ENCODE measurements at places on chromosomes 7 and 10.

GRCh38 chr7:112866424-112866823 is 76.2 kb upstream of the TMEM168 start:
- DNase-seq, result no peak

GRCh38 chr10:12434277-12434676 is 84.9 kb downstream of the CAMK1D start:
- DNase-seq, result no peak

GRCh38 chr7:8260871-8261694 is 884 bp downstream of the ICA1 start:
- no peak for DNase-seq

DNA sequence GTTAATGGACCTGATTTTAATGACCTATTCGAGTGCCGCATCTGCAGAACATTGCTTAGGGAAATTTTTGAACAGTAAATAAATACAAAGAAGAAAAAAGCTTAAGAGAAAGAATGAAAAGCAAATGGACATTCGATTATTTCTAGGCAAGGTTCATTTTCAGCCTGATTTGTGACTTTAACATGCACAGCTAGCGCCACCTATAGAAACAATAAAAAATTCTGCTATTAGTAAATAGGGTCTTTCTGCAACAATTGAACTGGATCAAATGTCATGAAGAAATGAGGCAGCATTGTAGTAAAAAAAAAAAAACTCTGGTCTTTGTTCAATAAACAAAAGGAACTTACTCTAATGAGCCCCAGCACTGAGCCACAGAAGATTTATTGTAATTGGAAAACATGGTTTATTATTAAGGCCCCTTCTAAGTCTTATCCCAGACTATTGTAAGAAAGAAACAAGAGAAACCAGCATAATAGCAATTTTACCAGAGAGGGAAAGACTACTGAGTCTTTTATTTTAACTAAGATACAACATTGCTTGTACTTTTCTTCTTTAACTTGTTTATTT is 41.4 kb upstream of the GHITM start:
- DNase-seq, result no peak

DNA sequence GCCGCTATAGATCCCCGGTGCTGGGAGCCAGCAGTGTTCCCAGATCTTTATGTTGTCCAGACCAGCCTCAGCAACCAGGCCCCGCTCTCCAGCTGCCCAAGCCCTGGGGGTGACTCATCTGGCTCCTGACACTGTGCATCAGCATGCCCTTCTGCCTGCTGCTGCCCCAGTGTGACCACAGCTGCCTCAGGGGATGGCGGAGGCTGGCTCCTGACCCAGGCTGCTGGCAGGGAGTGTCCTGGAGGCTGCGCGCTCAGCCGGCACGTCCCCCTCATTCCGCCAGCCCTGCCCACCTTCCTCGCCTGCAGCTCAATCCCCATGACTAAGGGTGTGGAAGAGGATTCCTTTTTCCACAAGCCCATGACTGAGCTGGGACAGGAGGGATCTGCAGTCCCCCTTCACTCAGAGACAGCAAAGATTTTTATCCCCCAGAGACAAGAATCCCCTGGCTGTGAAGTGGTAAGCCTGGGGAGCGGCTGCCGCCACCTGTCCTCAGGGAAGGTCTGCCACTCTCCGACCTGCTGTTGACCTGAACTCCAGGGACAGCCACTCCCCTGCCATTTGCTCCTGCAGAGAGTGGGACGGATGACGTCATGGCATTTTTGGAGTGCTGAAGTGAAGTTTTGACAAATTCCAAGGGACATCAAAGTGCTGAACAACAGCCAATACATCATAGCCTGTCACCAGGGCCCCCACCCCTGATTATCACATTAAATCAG is 182.8 kb upstream of the BMPER start:
- no peak for DNase-seq

- DNase-seq, result no peak
These were observed 2.1 kb downstream of the KIF5B start for GRCh38 chr10:32054094-32054493.

DNA sequence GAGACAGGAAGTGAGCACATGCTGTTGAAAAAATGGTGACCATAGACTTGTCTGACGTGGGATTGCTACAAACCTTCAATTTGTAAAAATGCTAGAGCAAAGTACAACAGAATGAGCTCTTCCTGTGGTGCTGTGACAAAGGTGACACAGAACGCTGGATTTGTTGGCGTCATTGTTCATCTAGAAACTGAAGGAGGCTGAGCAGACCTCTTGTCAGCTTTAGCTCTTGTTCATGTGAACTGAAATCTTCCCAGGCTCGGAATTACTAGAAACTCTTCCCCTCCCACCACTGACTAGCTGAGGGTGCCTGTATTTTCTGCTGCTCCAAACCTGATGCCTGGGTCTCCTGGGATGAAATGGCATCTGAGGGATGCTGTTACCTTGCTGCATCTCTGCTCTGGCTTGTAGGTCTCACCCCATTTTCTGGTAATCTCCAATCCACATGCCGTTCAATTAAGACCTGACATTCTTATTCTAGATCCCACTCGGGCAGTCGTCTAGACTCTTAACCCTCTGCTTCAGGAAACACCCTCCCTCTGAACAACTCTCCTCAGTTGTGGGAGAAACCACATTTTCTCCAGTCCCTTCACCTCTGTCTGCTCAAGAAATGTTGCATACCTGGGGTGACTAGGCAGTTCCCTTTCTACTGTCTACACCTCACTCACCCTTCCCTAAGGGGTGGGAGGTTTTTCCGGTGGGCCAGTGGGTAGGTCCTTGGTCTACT is 349.3 kb downstream of the CXCL12 start:
- no peak for DNase-seq

- no peak for DNase-seq
These were observed 40.9 kb downstream of the ITGA8 start for GRCh38 chr10:15678851-15679250.

GRCh38 chr7:47332681-47333553 is 249.0 kb downstream of the TNS3 start:
- DNase-seq, result no peak

GRCh38 chr10:52465202-52465601 is 151.1 kb downstream of the DKK1 start:
- DNase-seq, result no peak

DNA sequence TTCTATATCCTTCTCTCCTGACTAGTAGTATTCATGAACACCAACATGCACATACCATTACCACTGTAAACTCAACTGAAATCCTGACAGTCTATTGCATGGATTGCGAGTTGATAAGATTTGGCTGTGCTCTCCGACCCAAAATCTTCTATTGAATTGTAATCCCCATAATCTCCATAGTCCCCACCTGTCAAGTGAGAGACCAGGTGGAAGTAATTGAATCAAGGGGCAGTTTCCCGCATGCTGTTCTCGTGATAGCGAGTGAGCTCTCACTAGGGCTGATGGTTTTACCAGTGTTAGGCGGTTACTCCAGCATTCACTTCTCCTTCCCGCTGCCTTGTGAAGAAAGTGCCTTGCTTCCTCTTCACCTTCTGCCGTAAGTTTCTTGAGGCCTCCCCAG is 261.8 kb downstream of the PHF14 start:
- DNase-seq, result no peak

GRCh38 chr7:115230882-115231571 is 309.1 kb downstream of the MDFIC start:
- no peak for DNase-seq

DNA sequence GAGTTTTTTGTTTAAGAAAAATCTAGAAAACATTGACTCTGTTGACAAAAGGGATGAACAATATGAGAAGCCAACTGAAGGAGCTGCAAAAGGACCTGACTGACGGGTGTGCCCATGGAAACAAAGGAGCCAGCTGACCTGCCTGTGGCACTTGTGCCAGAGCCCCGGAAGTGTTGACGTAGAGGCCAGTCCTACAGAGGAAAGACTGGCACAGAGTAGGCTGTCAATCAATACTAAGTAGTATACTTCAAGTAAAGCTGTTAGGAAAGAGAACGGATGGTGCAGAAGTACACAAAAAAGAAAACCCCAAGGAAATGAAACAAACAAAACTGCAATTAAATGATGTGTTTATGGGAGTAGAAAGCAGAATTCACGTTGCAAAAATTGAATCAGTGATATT is 19.0 kb upstream of the ABI1 start:
- no peak for DNase-seq

DNA sequence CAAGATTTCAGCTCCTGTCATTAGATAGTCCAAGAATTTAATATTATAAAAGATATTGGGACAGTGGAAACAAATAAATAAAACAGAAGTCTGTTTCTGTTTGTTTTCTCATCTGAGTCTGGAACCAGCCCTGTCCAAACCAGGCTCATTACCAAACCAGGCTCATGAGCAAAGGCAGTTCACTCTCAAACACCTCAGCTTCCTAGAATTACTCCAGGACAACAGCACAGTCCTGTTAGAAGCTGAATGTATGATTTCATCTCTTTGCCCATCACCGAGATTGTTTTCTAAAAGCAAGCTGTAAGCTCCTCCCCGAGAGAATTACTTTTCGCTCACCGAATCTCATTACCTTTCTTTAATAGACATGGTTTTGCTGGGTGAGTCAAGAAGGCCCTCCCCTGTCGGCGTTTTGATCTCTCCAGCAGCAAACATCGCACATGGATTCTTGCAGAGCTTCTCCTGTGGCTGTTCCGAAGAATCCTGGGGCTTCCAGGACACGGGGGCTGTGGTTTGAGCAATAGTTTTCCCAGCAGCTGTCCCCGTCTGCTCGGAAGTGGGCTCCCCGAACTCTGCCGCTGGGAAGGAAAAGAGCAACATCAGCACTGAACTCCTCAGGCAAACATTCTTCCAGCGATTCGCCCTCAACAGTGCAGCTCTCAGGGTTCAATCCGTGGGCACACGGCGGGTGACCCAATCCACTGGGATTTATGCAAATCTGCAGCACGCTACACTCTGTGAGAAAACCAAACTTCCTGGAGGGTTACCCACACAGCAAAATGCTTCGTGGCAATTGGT is 112.5 kb downstream of the SVIL start:
- no peak for DNase-seq

GRCh38 chr10:13439313-13440184 is 89.3 kb downstream of the BEND7 start:
- DNase-seq, result no peak

DNA sequence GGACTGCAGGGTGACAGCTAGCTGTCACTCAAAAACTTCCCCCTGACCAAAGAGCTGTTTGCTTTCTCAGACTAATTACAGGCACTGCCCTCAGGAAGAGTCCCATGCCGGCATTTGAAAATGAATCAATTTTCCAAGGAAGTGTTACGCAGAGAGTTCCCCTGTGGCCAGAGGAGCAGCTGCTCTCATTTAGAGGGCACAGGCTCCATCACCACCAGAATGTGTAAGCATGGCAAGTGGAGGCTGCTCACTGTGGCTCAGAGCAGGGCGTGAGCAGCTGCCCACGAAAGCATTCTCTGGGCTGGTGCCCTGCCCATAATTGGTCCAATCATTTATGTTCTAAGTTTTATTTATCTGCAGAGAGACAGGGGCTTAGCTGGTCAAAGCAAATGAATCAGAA is 202.2 kb downstream of the RAMP3 start:
- DNase-seq, result no peak

DNA sequence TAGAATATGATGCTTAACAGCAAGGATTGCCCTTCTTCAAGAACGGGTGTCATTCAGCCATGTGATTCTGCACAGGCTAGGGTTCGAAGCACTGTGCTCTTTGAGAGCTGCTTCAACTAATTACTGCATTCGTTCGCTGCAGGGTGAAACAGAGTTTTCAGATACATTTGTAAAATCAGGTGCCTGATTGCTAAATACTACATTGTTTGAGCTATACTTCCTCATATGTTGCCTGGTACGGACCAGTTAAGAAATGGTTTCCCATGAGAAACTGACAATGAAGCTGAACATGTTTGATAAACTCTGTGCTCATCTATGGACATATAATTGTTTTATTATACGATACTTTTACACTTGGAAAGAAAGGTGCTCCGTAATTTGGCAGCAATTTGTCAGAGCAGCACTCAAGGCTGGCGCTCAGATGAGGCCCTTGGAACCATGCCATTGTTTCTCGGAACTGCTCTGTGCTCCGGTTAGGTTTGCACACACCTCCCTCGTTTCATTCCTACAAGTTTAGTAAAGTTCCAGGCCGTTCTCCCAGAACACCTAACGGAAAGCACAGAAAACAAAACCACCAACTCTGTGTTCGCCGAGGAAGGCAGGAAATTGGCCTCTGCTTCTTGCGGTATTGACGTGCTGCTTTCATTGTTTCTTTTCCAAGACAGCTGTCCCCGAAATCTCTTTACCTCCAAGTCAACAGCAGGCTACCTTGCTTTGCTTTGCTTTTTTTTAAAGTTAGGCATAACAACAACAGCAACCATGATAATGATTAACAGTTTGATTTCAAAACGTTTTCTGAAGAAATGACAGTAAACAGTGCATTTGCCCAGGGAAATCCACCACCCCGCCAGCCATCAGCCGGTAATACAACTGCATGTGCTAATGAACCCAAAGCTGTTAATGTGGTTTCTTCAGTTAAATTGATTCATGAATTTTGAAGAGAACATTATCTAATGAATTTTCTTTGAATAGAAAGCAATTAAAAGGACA is 206.9 kb downstream of the EBF3 start:
- no peak for DNase-seq

- DNase-seq, result no peak
These were observed 351.6 kb upstream of the ZMIZ1 start for GRCh38 chr10:78717200-78717599.

DNA sequence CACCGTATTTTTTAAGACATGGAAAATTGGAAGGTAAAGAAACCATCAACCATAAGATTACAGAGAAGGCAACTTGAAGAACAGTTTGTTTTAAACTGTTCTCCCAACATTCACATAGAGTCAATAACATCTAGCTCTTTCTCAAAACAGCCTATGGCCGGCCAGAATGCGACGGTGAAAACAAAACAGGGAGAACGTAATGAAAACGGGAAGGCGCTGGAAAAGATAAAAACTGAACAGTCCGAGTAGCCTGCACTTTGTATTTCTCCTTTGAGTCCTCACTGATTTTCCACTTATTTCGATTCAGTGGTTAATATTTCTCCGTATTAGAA is 637 bp downstream of the MICU1 start:
- no peak for DNase-seq

DNA sequence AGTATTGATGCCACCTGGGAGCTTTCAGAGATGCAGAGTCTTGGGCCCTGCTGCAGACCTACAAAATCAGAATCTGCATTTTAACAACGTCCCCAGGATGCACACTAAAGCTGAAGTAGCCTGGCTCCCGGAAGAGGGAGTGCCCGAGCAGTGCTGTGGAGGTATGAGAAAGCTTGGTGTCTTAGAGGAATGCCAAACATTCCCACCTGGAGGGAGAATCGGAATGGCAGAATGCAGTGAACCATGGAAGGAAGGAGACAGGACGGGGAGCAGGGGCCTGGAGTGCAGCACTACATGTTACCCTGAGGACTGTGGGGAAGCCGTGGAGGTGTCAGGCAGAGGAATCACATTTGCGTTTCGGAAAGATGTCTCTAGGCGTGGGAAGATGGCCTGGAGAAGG is 90.9 kb downstream of the AOAH start:
- DNase-seq, result no peak

GRCh38 chr10:133158756-133159610 is 1.0 kb upstream of the KNDC1 start:
- no peak for DNase-seq

All from activated T-helper 9 cell treated with anti-CD3 and anti-CD28 coated beads, Interleukin-2, amount 50 U/mL, for 16 hours (primary cell).